ENCODE measurements at places on chromosomes 3 and 15.

GRCh38 chr3:170096342-170096741, 58.5 kb downstream of the GPR160 start:
- DNase-seq: no peak

GRCh38 chr15:69320977-69321554, 22.4 kb downstream of the PAQR5 start:
- DNase-seq: no peak

DNA sequence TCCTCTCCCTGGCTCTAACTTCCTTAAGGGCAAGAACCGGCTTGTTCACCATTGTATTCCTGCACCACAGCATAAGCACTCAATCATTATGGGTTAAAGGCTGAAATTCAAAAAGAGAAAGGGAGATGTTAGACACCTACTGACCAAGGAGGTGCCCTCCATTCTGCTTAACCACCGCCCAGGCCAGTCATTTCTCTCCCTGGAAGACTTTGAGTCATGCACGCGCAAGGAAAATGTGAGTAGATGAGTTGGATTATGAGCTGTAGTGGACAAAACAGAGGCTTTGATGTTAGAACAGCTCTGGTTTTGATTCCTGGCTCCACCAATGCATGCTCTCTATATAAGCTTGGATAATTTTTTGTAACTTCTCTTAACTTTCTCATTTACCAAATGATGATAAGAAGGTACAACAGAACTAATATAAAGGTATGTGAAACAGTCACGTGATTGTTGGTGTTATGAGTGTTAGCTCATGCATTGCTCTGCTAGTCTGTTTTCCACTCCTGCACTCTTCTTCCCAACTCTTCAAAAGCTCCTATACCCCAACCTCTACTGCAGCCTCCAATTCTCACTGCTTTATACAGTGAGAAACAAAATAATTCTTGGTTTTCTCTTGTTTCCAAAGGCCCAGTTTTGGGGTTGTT, 148.4 kb upstream of the ATP11B start:
- DNase-seq: no peak

DNA sequence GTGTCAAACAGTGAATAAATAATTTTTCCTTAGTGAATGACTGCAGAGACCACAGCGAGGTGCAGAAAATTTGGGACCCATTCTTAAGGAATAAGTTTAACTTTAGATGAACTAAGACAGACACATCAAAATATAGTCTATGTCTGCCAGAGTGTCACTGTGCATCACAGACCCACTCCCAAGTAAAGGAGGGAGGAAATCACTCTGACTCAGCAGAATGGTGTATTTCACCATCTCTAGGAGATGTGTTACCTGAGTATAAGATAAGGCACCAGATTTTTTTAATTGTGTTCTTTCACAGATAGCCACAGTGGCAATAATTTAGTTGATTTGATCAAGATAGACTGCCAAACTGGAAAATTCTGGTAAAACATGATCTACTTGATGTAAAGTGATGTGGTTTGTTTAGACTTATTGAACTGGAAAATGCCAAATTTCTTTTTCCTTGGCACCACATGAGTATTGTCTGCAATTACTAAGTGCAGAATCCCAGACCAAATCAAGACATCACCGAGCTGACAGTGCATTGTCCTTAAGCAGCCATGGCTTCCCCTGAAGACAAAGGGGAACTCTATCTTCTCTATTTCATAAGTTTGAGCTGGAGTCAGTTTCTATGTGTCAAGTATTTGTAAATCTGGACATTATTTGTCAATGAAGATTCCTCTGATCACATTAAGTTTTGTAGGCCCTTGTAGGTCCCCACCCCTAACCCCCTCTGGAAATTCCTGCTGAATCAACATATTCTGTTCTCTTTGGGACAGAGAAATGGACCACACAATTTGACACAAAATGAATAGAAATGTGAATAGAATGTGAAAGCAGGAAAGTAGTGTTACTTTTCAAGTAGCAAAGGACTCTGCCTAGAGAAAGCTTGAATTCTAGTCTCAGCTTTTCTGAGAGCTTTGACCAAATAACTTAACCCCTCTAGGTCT, 47.6 kb downstream of the TIPARP start:
- DNase-seq: no peak

DNA sequence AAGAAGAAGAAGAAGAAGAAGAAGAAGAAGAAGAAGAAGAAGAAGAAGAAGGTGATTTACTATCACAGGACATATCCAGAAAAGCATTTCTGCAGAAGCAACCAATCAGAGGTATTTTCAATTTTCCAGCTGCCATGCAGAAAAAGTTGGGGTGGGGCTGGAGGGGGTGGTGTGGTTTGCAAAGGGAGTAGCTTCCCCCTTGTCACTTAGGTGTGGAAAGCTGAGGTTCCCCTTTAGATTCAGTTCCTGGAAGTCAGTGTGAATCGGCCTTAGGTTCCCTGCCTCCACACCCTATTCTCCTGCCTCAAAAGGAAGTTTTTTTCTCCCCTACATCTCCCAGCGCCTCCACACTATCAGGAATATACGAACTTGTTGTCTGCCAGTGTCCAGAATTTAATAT, 276.7 kb upstream of the ARRDC4 start:
- DNase-seq: no peak

DNA sequence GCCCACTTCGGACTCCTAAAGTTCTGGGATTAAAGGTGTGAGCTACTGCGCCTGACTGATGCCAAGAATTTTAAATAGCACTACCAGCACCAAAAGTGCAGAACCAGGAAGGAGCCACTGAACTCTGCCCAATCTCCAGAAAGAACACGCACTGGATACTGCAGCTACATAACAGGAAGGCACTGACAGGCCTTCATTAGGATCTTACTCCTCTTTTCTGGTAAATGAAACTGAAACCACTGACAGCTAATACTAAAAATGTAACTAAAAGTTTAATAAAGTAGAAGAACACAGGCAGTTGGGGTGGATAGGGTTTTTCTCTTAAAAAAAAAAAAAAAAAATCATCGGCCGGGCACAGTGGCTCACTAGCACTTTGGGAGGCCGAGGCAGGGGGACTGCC, 74.1 kb upstream of the CHRM5 start:
- DNase-seq: no peak

- no peak for DNase-seq
Measured at GRCh38 chr3:10762611-10763247, 53.3 kb upstream of the SLC6A11 start.

DNA sequence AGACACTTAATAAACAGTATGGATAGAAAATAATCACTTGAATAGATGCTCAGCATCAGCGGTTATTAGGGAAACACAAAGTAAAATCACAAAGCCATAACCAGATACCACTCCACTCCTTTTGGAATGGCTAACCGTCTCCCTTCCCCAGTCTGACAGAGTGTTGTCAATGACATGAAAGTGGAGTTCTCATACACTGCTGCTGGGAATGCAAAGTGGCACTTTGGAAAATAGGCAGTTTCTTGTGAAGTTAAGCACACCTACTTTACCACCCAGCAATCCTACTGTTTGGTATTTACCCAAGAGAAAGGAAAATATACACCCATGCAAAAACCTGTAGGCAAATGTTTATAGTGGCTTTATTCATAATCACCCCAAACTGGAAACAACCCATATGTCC, 81.0 kb upstream of the KLHL25 start:
- DNase-seq: no peak

- DNase-seq: no peak
Measured at GRCh38 chr3:107931326-107931725, 159.5 kb downstream of the CD47 start.

DNA sequence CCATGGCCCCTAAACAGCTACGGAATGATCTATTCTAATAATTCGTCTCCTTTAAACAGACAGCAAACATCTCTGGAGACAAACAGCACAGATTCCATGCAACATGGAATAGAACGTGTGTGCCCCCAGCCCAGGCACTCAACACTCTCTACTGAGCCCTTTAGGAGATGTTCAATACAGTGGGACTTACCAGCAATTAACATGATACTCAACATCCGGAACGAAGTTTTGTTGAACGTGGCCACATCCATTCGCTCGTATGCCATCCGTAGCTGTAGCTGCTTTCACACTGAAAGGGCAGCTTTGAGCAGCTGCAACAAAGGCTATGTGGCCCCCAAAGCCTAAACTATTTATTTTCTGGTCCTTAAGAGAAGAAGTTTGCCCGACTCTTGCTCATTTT, 3.5 kb downstream of the ADAMTS17 start:
- no peak for DNase-seq

DNA sequence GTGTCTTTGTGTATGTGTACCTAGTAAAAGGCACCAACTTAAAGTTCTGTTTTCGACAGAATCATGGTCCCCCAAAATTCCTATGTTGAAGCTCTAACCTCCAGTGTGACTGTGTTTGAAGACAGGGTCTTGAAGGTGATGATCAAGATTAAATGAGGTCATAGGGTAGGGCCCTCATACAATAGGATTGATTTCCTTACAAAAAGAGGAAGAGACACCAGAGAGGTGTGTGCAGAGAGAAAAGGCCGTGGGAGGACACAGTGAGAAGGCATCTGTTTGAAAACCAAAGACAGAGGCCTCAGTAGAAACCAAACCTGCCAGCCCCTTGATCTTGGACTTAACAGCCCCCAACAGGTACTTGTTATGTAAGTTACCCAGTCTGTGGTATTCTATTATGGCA, 52.0 kb upstream of the CORO2B start:
- DNase-seq: no peak

GRCh38 chr15:75577401-75578172, 1.5 kb downstream of the PTPN9 start:
- DNase-seq: peak; percentile 74

GRCh38 chr3:76495216-76495615, 544.7 kb upstream of the ROBO2 start:
- DNase-seq: no peak

DNA sequence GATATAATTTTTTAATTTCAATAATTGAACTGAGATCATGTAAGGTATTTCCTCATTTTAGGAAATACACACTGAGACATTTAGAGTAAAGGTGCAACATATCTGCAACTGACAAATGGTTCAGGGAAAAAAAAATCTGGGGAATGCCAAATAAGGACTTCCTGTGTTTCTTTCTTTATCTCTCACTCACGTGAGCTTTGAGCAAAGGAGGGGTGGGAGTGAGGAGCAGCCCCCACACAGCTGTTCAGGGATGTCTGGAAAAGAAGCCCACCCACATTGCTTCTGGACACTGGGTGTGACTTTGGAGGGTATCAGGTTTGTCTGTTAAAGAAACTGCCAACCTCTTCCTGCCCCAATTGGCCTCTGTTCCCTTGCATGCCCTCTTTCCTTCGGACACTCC, 5.6 kb upstream of the TP63 start:
- DNase-seq: no peak

DNA sequence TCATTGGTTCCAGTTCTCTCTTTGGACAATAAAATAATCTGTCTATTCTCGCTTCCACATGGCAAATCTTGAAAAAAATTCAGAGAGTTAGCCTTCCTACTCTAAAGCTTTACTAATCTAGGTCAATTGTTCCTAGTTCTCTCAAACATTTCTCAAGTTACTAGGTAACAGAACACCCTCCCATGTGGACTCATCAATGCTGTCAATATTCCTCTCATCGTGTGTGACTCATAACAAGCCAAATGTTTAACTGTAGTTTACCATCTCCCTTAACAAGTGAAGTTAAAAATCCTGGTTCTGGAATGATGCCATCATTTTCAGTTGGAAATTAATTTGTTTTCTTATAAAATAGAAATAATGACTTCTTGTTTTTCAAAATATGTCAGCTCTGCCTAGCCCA, 438.6 kb downstream of the ROBO1 start:
- DNase-seq: no peak

GRCh38 chr3:44893097-44893496, 18.7 kb downstream of the TGM4 start:
- no peak for DNase-seq

- DNase-seq: no peak
Measured at GRCh38 chr3:71310980-71311660, 272.4 kb downstream of the FOXP1 start.

DNA sequence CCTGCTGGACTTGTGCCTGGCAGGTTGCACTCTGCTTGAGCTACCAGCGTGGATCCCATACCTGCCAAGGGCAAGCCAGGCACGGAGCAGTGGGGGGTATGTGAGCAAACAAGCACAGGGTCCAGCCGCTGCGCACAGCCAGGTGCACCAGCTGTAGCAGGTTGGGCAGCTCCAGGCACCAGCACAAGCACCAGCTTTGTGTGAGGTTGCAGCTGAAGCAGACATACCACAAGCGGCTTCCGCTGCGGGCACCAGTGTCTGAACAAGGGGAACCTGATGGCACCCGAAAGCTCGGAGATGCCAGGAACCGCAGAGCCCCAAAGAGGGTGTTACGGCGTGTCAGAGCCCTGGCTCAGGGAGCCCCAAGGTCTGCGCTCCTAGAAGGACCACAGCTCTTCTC, 472.7 kb upstream of the ARL6 start:
- no peak for DNase-seq

GRCh38 chr3:137165117-137165806, 207.5 kb downstream of the IL20RB start:
- no peak for DNase-seq

DNA sequence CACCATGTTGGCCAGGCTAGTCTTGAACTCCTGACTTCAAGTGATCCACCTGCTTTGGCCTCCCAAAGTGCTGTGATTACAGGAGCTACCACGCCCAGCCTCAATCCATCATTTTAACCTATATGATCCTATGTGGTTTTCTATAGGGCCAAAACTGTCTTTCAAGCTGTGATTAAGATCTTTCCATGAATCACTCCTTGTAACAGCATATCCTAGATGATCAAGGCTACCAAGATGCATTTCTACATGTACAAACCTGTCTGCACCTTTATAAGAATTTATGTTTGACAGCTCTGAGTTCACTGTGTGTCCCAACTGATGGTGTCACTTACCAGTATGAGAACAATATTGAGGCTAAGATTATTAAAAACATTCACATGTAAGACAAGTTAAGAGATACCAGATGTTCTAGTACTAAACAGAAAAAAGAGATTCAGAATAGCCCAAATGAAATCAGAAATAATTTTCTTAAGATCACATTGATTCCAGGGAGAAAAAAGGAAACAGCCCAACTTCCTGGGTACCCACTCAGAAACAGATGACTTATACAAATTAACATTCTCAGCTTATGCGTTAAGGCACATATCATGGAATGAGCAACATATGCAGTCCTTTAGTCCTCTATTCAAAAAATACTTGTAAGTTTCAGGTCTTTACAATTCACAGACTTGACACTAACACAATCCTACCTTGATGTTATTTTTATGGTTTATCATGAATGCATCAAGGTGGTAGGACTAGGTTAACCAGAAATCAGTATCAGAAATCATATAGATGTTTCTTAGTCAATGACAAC, 24.8 kb upstream of the PPIB start:
- DNase-seq: no peak

DNA sequence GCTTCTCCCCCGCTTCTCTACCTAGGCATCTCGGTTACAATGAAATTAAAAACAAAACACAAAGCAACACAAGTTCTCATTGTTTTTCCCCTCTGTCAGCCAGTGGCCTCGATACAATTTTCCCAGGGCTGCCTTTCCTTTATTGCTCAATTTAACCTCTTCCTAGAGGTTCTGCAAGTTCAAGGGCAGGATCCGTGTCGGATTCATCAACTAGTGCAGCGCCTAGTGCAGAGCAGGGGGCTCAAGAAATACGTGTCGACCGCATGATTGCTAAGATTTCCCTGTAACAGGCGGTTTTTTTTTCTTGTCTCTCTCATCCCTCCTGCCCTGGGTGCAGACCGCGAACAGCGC, 1.4 kb upstream of the BHLHE40 start:
- no peak for DNase-seq

- no peak for DNase-seq
Measured at GRCh38 chr3:76673171-76673570, 366.7 kb upstream of the ROBO2 start.

GRCh38 chr3:183435661-183436060, 7.2 kb upstream of the MCF2L2 start:
- DNase-seq: no peak

GRCh38 chr3:149898771-149899170, 71.9 kb downstream of the PFN2 start:
- DNase-seq: no peak

GRCh38 chr3:69748503-69748902, 9.2 kb downstream of the MITF start:
- no peak for DNase-seq
